T-helper 17 cell (primary cell): ENCODE measurements at places on chromosomes 5 and 9.

GRCh38 chr5:4720831-4721230, 419.3 kb upstream of the ADAMTS16 start:
- no peak for DNase-seq

DNA sequence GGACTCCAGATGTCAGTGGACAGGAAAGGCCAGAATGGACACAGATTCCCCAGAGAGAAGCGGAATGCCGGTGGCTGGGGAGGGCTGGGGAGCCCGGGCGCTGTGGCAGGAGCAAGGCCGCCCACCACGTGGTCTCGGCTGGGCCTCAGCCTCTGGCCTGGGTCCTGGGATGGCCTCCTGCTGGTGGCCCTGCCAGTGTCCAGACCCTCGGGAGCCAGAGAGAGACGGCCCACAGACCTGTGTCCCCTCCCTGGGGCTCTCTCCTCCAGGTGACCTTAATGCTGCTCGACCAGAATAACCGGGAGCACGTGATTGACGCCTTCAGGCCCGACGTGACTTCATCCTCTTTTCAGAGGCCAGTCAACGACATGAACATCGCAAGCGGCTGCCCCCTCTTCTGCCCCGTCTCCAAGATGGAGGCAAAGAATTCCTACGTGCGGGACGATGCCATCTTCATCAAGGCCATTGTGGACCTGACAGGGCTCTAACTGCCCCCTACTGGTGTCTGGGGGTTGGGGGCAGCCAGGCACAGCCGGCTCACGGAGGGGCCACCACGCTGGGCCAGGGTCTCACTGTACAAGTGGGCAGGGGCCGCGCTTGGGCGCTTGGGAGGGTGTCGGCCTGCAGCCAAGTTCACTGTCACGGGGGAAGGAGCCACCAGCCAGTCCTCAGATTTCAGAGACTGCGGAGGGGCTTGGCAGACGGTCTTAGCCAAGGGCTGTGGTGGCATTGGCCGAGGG, 19.0 kb downstream of the FBXW5 start:
- DNase-seq, result no peak

DNA sequence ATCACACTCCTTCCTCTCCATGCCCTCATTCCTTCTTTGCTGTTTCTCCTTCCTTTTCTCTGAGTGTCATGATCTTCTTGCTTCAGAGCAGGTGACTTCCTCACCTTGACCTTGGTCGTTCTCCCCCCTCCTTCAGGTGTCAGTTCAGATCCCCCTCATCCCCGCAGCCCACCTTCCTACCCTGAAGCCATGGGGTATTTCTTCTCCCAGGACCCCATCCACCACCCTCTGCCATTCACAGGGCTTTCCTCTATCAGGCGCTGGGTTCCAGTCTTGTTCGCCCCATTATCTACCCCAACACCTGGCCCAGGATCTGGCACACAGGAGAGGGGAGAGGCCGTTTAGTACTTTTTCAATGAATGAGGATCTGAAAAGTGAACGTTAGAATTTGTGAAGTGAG, 101.0 kb downstream of the NSG2 start:
- no peak for DNase-seq

- no peak for DNase-seq
Observed at GRCh38 chr9:110949081-110949480, 89.2 kb downstream of the LPAR1 start.

DNA sequence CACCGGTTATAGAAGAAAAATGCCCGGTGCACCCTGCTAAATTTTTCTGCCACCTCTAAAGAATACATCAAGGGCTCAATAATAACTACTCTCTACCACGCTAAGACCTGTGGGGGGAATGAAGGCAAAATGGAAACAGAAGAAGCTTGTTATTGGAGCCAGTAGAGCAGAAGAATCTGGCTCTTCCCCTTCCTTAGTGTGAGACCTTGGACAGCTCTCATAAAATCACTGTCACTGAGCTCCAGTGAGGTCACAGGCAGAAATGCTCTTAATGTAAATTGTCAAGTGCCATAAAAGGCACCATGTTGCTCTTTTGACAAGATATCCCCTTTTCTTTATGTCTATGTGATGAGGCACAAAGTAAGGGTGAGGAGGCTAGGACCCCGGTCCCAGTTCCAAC, 74.4 kb downstream of the ASTN2 start:
- no peak for DNase-seq

DNA sequence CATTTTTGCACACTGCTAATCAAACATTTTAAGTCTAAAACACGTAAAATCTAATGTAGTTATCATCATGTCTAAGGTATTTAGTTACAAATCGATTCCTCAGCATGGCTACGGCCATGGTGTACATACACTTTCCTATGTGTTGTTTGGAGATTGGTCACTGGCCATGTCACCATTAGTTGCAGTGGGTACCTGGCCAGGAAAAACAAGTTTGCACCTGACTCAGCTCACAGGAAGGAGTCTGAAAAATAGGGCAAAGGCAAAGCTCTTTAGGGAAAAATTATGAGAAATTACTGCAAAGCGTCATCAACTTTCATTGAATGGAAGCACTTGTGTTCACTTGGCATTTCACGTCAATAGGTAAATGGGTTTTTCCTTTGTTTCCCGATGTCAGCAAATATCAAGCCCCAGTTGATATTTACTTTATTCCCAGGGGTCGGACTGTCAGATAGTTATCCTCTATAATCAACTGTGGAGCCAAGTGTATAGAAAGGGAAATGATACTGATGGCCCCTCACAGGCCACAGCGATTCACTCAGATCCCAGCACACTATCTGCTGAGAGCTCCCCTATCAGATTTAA, 626.0 kb upstream of the ADAMTS16 start:
- no peak for DNase-seq

- peak; percentile 50 for DNase-seq
Observed at GRCh38 chr9:126500600-126501382, 112.9 kb upstream of the LMX1B start.

- no peak for DNase-seq
Observed at GRCh38 chr5:174951151-174951780, 226.9 kb downstream of the MSX2 start.

DNA sequence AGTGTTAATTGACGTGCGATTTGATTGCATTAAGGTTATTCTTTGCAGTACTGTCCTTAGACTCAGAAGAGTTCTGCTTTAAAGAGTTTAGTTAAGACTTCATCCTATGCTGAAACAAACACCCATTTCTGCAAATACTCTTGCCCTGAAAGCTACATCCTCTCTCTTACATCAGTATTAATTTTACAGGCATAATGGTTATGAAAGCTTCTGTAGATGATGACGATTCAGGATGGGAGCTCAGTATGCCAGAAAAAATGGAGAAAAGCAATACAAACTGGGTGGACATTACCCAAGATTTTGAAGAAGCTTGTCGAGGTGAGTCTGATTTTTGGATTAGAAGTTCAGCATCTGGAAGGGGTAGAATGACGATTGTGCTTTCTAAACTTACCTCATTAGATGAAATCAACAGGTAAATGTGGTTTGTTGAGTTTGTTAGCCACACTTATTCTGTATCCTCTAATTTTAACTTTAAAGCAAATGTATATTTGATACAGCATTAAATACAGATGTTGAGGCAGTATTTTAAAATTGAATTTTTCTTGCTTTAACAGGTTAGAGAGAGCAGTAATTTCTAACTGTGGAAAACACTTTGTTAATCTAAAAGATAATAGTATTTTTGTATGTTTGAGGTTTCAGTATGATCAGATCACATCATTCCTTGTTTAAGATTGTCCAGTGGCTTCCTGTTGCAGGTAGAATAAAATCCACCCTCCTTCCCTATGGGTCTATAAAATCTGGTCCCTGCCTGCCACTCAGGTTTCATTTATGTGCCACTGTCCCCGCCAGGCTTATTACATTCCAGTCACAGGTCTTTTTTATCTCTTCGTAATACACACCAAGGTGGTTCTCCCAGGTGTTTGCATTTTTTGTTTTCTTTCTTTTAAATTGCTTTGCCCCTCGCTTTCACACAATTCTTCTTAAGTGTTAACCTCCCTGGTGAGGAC, 1.3 kb downstream of the NAA35 start:
- no peak for DNase-seq

- no peak for DNase-seq
Observed at GRCh38 chr9:9079473-9079872, 1279.9 kb upstream of the DMAC1 start.

- DNase-seq, result no peak
Observed at GRCh38 chr5:59180515-59180914, 597.6 kb downstream of the RAB3C start.

- no peak for DNase-seq
Observed at GRCh38 chr9:137140151-137141012, 1.4 kb downstream of the GRIN1 start.

GRCh38 chr9:76377791-76378190, 16.4 kb downstream of the RFK start:
- DNase-seq, result no peak

- DNase-seq, result no peak
Observed at GRCh38 chr5:116382874-116383266, 191.8 kb downstream of the SEMA6A start.

- DNase-seq, result no peak
Observed at GRCh38 chr5:74095871-74096270, 469.9 kb downstream of the ARHGEF28 start.

- peak; percentile 72 for DNase-seq
Observed at GRCh38 chr9:128026255-128026772, 40.8 kb downstream of the NAIF1 start.

DNA sequence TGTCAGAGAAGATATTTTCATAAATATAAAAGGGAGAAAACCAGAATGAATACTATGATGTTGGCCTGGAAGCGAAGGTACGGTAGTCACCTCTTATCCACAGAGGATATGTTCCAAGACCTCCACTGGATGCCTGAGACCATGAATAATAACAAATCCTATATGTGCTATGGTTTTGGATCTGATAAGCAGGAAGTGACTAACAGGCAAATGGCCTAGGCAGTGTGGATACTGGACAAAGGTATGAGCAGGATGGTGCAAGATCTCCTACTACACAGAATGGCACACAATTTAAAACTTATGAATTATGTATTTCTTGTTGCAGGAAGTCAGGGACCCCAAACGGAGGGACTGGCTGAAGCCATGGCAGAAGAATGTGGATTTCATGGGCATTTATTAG, 48.2 kb downstream of the ADAMTS12 start:
- no peak for DNase-seq
